ENCODE measurements at places on chromosomes 1 and 21.

GRCh38 chr1:241615043-241615974, 24.9 kb downstream of the CHML start:
- no peak for DNase-seq

GRCh38 chr1:15761366-15762128, 3.0 kb downstream of the FBLIM1 start:
- no peak for DNase-seq

- DNase-seq = no peak
Observed at GRCh38 chr1:44301442-44301841, 53.6 kb downstream of the ERI3 start.

GRCh38 chr1:229596925-229597699, 28.8 kb downstream of the TAF5L start:
- DNase-seq = peak; percentile 83

DNA sequence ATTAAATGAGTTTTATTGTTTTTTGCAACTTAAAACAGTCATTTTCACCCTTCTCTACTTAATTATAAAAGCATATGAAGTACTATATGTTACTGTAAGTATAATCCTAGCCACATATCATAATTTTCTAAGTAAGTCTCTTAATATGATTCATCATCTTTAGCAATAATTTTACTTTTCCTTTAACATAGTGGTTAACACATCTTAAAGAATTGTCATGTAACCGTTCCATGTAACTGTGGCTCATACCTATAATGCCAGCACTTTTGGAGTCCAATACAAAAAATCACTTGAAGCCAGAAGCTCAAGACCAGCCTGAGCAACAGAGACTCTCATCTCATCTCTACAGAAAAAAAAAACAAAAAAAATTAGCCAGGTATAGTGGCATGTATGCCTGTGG, 260.6 kb upstream of the DUSP10 start:
- DNase-seq = no peak

GRCh38 chr1:116150368-116150767, 39.2 kb downstream of the MAB21L3 start:
- DNase-seq = no peak

Data from AG08395 (cell line).